NCI-H187 treated with DMSO at 0.1 percent for 48 hours (cell line): ENCODE measurements at places on chromosomes 2 and 18.

DNA sequence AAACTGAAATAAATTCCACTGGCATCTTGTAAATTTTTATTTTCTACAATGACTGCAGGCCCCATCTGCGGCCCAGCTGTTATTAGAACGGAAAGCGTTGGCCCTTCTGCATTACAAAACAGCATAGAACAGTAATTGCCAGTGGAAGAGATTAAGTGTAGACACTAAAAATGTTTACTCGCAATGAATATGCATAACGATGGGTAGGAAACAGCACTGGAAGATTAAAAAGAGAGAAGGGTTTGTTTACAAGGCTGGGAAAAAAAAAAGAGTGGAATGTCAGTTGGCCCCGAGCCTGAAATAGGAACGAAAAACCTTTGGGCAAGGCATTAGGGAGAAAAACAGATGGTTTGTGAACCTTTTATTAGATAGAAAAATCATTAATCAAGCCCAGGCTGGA lies 275.9 kb upstream of the TCF4 start:
- no peak for DNase-seq

DNA sequence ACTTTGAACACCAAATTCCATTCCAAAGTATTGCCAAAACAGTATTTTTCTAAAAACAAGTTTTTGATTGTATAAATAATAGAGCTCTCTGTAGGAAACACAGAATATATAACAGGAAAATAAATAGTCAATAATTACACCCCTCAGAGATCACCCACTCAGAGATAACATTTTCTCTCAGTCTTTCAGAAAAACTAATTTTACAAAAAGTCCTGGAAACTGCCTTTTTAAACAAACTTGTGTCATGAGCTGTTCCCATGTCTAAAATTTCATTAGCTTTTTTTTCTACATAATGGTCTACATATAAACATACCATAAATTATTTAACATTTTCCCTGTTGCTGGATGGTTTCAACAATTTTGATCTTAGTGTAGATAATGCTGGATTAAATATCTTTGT lies 1.2 kb upstream of the WDSUB1 start:
- DNase-seq, result no peak

DNA sequence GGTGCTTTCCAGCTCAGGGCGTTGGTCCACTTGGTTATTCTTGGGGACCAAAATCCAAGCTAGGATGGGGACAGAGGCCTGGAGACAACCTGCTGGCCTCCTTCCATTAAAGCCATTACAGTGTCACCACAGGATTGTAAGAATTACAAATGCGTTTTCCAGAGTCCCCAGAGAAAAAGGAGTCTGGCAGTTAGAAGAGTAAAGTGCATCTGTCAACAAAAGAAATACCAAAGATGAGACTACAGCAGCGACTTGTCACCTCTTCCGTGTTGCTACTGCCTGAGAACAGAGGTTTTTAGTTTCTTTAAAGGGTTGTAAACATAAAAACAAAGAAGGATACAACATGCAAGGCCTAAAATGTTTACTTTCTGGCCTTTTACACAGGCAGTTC lies 235.7 kb downstream of the AGAP1 start:
- DNase-seq, result no peak

- DNase-seq, result no peak
Measured at GRCh38 chr18:44736664-44737380, 56.1 kb downstream of the SETBP1 start.

GRCh38 chr2:27954221-27954673 lies 63.7 kb downstream of the BABAM2 start:
- DNase-seq, result no peak

DNA sequence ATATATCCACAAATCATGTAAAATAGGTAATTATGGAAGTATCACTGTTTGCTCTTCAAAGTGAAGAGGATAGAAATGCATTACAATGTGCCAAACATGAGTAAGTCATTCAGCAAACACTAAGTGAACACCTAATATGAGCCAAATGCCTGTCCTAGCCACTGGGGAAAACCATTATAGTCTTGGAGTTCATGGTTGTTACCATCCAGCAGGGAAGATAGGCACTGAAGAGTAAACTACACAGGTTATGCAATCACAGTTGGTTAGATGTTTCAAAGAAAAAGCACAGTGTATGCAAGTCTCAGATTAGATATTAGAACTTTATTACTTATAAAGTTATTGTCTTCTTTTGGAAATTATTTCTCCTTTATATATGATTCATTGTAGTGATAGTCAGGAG lies 3.9 kb upstream of the SERPINB2 start:
- DNase-seq, result no peak

DNA sequence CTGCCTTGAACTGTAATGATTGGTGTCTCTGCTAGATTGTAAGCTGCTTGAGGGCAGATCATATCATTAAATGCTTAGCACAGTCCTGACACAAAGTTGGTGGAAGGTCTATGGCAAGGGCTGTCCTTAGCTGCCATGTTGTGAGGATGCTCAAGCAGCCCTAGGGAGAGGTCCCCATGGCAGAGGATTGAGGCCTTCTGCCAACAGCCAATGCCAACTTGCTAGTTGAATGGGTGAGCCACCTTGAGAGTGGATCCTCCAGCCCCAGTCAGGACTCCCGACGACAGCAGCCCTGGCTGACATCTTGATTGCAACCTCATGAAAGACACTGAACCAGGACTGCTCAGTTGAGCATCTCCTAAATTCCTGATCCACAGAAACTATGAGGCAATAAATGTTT lies 115.3 kb upstream of the SMAD2 start:
- no peak for DNase-seq

GRCh38 chr2:36376992-36377738 lies 21.6 kb downstream of the CRIM1 start:
- no peak for DNase-seq

DNA sequence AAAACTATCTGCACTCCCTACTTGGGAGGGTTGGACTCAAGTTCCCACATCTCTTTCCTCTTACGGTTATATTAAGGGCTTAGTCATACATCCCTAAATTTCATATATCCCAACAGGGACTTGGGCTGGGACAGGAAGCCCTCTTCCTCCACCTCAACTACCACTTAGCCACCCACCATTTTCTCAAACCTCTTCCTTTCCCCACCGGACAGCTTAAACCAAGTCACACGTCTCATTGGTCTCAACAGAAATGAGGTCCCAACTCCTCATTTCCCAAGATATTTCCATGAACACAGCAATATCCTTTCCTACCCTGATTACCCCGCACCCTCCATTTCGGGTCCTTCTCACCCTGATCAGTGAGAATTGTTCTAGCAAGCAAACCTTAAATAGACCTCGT lies 736 bp downstream of the ZSCAN30 start:
- no peak for DNase-seq

- no peak for DNase-seq
Measured at GRCh38 chr2:180364719-180365118, 357.6 kb upstream of the CWC22 start.

DNA sequence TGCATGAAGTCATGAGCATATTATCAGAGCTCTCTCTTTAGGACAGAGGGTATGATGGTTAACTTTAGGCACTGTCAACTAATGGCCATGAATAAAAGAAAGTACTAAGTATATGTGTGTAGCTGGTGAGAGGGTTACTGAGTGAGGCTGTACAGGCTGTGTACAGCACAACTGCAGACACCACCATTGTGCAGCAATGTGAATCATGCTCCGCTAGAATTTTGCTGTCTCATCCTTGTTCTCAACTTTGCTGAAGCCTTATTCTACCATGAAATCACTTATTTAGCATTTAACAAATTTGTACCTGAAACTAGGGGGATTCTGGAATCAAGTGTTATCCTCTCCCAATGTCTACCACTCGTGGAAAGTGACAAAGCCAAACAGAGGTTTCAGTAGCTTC lies 414.9 kb downstream of the PLCL1 start:
- no peak for DNase-seq
